ENCODE measurements at places on chromosomes 7 and 10.
A peak's percentile ranks its signal among the peaks of the same experiment; 100 is the strongest.

- H3K36me3 ChIP-seq, result no peaks in the 10 kb centered on the region
- H3K27me3 ChIP-seq, result no peaks in the 10 kb centered on the region
- H3K4me3 ChIP-seq, result peak overlapping the region; percentile 42
- DNase-seq, result no peak
- H3K27ac ChIP-seq, result peak overlapping the region; percentile 93
These were observed 85.6 kb upstream of the PDCD4 start for GRCh38 chr10:110786172-110786571.

GRCh38 chr7:54992871-54993475, 25.8 kb upstream of the EGFR start:
- no peaks in the 10 kb centered on the region for H3K27me3 ChIP-seq
- no peak overlapping the region for H3K4me3 ChIP-seq
- H3K4me1 ChIP-seq, result peaks cover 2% of the 10 kb centered on the region
- no peak for DNase-seq
- H3K36me3 ChIP-seq, result no peaks in the 10 kb centered on the region

DNA sequence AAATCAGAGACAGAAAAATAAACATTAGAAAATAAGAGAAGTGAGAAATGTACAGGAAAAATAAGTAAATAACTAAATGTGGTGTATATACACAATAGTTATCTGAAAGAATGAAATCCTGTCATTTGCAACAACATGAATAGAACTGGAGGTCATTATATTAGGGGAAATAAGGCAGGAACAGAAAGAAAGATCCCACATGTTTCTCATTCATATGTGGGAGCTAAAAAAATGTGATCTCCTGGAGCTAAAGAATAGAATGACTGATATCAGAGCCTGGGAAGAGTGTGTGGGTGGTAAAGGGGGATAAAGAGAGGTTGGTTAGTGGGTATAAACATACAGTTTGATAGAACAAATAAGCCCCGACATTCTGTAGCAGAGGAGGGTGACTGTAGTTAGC, 27.3 kb downstream of the PLXDC2 start:
- H3K4me3 ChIP-seq, result no peak overlapping the region
- no peaks in the 10 kb centered on the region for H3K4me1 ChIP-seq
- DNase-seq, result no peak

DNA sequence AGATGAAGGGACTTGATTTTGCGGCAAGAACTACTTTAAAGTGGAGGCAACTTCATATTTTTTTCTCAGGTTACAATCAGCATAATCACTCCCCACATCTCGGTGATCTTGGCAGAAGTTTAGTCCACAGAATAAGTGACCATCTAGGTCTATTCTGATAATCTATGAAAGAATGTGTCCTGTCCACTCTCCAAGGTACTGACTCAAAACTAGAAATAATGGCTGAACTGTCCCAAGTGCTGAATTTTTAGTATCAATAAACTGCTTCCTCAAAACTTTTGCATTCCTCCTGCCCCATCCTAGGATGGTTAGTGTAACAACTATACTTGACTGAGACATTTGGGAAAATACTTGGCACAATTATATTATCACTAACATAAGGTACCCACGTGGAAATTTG, 10.9 kb upstream of the CHRM2 start:
- peaks cover 3% of the 10 kb centered on the region for H3K36me3 ChIP-seq
- H3K4me1 ChIP-seq, result no peaks in the 10 kb centered on the region
- no peak overlapping the region for H3K4me3 ChIP-seq
- no peaks in the 10 kb centered on the region for H3K27me3 ChIP-seq
- DNase-seq, result no peak
- no peak overlapping the region for H3K27ac ChIP-seq

GRCh38 chr7:103150192-103150591, 1.3 kb upstream of the NAPEPLD start:
- H3K27me3 ChIP-seq, result peaks cover 1% of the 10 kb centered on the region
- H3K27ac ChIP-seq, result peak overlapping the region; percentile 95
- H3K4me3 ChIP-seq, result peak overlapping the region; percentile 91
- peaks cover 39% of the 10 kb centered on the region for H3K4me1 ChIP-seq
- DNase-seq, result no peak
- H3K36me3 ChIP-seq, result no peaks in the 10 kb centered on the region

DNA sequence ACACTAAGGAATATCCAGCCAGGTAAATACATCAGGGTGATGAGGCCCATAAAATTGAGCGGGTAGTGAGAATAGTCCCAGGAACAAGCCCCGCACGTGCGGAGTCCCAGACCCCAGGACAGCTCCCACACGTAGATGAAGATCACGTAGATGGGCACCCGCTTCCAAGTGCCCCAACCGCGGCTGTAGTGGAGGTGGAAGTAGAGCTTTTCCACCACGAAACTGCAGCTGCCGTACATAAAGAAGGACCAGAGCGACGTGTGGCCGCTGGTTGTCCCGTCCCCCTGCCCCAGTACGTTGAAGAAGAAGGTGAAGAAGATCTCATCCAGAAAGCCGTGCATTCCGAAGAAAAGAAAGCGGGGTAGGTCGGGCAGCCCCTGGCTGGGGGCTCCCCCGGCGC, 948 bp downstream of the TMEM229A start:
- H3K4me1 ChIP-seq, result peaks cover 6% of the 10 kb centered on the region
- peaks cover 48% of the 10 kb centered on the region for H3K27me3 ChIP-seq
- peak overlapping the region; percentile 76 for H3K4me3 ChIP-seq
- H3K27ac ChIP-seq, result no peak overlapping the region
- no peak for DNase-seq

DNA sequence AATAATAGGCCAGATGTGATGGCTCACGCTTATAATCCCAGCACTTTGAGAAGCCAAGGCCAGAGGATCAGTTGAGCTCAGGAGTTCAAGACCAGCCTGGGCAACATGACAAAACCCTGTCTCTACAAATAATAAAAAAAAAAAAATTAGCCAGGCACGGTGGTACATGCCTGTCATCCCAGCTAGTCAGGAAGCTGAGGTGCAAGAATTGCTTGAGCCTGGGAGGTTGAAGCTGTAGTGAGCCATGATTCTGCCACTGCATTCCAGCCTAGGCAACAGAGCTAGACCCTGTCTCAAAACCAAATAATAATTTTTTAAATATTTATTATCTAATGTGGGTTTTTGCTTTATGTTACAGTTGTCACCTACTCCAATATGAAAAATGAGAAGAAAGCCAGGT, 178.9 kb downstream of the ADK start:
- no peak overlapping the region for H3K4me3 ChIP-seq
- DNase-seq, result no peak
- no peaks in the 10 kb centered on the region for H3K4me1 ChIP-seq
- H3K36me3 ChIP-seq, result no peaks in the 10 kb centered on the region

- H3K4me3 ChIP-seq, result peak overlapping the region; percentile 91
- no peak for DNase-seq
- H3K4me1 ChIP-seq, result peaks cover 33% of the 10 kb centered on the region
These were observed 412 bp upstream of the PPIA start for GRCh38 chr7:44796034-44796503.

- no peak for DNase-seq
- H3K27me3 ChIP-seq, result no peaks in the 10 kb centered on the region
- H3K36me3 ChIP-seq, result peaks cover 10% of the 10 kb centered on the region
- no peak overlapping the region for H3K4me3 ChIP-seq
- no peak overlapping the region for H3K27ac ChIP-seq
These were observed 133.2 kb downstream of the CUX1 start for GRCh38 chr7:101950450-101951119.

DNA sequence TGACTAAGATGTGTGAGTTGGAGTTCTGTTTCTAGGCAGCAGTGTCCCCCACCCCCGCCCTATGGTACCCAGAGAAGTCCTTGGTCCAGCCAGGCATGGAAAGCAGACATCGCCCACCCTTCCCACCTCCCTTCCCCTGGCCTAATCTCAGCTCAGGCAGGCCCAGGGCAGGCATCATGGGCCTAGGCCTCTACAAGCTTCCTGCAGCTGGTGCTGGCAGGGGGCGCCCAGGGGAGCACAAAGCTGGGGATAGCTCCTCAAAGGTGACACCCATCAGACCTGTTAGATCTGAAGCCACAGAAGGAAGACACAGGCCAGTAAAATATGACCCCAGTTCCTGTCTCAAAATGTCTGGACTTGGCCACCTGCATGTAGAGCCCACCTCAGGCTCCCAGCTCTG, 18.9 kb upstream of the UNC5B start:
- H3K4me3 ChIP-seq, result no peak overlapping the region
- H3K36me3 ChIP-seq, result no peaks in the 10 kb centered on the region
- no peaks in the 10 kb centered on the region for H3K4me1 ChIP-seq
- no peak overlapping the region for H3K27ac ChIP-seq

GRCh38 chr10:11336722-11337162, 274.7 kb downstream of the USP6NL start:
- H3K4me3 ChIP-seq, result peak overlapping the region; percentile 12
- H3K27ac ChIP-seq, result peak overlapping the region; percentile 57
- peaks cover 60% of the 10 kb centered on the region for H3K4me1 ChIP-seq

DNA sequence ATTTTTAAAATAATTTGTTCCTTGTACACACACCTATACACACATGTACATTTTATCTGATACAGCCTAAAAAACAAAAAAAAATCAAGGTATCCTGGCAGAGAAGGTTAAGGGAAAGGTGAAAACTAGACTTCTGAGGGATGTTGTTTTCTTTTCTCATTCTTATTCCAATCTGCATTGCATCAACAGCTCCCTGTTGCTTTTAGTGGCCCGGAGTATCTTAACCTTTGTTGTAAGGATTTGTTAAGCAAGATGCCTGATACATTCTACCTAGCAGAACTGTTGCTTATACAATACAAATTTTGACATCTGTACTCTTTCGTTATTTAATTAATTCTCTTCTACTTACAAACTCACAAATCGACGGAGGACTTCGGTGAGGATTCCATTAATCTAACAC, 167.4 kb downstream of the GNAI1 start:
- H3K4me1 ChIP-seq, result no peaks in the 10 kb centered on the region
- H3K27ac ChIP-seq, result no peak overlapping the region
- H3K27me3 ChIP-seq, result peaks cover 3% of the 10 kb centered on the region
- no peaks in the 10 kb centered on the region for H3K36me3 ChIP-seq
- DNase-seq, result no peak
- H3K4me3 ChIP-seq, result no peak overlapping the region

DNA sequence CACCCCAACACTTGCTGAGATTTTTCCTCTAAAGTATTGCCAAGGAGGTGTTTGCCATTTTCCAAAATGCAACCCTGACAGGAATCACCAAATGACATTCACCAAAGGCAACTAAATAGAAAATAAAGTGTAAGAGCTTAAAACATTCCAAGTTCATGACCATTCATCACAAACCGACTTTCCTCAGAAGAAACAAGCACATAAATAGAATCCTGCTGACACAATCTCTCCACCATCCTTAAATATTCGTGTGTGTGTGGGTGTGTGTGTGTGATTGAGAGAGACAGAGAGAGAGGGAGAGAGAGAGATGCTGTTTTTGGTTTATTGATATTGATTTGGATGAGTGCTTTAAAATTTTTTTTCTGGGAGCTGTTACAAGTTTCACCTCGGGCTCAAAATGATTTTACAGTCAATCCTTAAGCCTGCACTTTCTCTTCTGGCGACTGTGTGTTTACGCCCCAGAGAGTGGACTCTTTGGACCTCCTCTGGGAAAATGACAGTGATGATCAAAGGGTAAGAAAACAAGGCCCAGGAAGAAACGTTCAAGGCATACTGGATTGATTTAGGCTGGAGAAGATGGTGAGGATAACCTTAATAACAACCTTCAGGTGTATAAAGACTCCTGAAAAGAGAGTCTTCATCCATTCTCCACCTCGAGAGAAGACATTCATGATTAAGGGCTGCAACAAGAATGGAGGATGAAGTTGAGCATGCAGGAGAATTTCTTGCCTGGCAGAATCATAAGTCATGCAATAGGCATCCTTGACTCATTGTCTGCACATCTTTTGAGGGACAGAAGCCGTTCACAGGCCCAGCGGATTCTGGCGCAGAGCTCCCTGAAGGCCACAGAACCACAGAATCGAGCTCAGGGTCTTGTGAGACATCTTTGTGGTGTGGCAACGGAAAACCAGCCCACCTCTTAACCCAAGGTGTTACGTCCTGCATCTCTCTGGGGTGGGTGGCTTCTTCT, 104.4 kb upstream of the FGFR2 start:
- H3K27me3 ChIP-seq, result peaks cover 20% of the 10 kb centered on the region
- no peak overlapping the region for H3K27ac ChIP-seq
- H3K4me1 ChIP-seq, result no peaks in the 10 kb centered on the region
- no peak overlapping the region for H3K4me3 ChIP-seq

DNA sequence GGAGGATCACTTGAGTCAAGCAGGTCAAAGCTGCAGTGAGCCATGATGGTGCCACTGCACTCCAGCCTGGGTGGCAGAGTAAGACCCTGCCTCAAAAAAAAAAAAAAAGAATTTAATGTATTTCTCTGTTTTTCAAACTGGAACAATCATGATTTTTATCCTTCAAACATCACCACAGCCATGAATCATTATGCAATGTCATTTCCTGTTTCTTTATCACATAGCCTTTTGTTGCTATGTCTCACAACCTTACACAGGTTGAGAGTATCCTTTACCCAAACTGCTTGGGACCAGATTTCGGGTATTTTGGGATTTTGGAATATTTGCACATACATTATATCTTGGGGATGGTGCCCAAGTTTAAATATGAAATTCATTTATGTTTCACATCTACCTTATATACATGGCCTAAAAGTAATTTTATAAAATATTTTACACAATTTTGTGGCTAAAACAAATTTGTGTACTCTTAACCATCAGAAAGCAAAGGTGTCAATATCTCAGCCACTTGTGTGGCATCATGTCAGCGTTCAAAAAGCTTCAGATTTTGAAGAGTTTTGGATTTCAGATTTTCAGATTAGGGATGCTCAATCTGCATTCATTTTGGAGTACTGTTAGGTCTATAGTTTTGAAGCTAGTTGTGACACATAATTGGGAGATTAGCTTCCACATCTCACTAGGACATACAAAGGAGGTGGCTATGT, 8.2 kb downstream of the NT5C3A start:
- peak; percentile 23 for DNase-seq
- peak overlapping the region; percentile 69 for H3K27ac ChIP-seq
- peaks cover 65% of the 10 kb centered on the region for H3K4me1 ChIP-seq
- no peak overlapping the region for H3K4me3 ChIP-seq
- no peaks in the 10 kb centered on the region for H3K27me3 ChIP-seq
- H3K36me3 ChIP-seq, result no peaks in the 10 kb centered on the region

DNA sequence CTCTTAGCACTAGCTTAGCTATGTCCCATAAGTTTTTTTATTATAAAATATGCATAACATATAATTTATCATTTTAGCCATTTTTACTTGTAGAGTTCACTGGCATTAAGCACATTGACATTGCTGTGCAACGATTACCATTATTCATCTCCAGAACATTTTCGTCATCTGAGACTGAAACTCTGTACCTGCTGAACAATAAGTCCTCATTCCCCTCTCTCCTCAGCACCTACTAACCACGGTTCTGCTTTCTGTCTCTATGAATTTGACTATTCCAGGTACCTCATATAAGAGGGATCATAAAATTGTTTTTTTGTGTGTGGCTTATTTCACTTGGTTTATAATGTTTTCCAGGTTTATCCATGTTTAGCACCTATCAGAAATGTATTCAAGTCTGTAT, 64.1 kb downstream of the SHOC2 start:
- no peak for DNase-seq
- no peaks in the 10 kb centered on the region for H3K27me3 ChIP-seq
- H3K4me3 ChIP-seq, result no peak overlapping the region
- H3K4me1 ChIP-seq, result peaks cover 39% of the 10 kb centered on the region
- H3K36me3 ChIP-seq, result peaks cover 38% of the 10 kb centered on the region
